H54 (cell line): ENCODE measurements at places on chromosomes 11 and 22.

DNA sequence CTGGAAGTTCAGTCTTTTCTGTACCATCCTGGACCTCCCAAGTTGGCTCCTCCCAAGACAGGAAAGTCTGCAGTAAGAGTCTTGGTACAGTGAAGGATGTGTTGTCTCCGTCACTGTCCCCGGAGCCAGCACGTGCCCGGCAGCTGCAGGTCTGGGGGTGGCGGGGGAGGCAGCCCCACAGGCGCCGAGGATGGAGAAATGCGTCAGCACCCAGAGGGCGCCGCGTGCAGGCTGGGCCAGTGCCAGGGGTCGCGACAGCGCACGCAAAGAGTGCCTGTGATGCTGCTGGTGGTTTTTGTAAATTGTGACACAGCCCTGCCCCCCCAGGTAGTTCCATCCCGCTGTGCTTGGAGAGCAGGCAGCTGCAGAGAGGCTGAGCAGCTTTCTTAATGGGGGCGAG lies 1200.5 kb downstream of the BRD1 start:
- no peak for DNase-seq

GRCh38 chr11:102914238-102915043 lies 39.7 kb upstream of the MMP12 start:
- peak; percentile 3 for DNase-seq

- no peak for DNase-seq
Observed at GRCh38 chr11:96680211-96681018, 290.6 kb downstream of the JRKL start.

GRCh38 chr11:93700830-93701229 lies 39.3 kb downstream of the CEP295 start:
- DNase-seq = peak; percentile 11

- DNase-seq = no peak
Observed at GRCh38 chr11:16779436-16779835, 41.0 kb downstream of the C11orf58 start.

- DNase-seq = peak; percentile 19
Observed at GRCh38 chr11:29018631-29019030, 910.4 kb downstream of the METTL15 start.

DNA sequence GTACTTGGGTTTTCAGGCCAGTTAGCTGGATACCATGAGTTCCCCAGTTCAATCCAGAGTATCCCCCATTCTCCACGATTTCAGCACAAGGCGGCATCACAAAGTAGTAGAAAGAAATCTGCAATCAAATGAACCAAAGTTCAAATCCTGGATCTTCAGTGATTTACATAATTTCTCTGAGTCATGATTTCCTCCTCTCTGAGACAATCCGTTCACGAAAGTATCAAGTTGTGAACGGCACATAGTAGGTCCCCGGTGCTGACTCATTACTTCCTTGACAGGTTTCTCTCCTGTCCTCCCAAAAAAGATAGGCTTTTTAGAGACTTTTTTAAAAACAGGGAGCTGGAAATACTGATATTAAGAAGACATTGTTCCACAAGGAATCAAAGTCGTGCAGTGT lies 69.1 kb upstream of the AKIP1 start:
- no peak for DNase-seq
